ENCODE measurements at places on chromosomes 13 and 19. TPM values are rescaled to one million over a fixed set of nuclear protein-coding genes. Genes with fewer than 3 reads are reported as not detected.
A peak's percentile ranks its signal among the peaks of the same experiment; 100 is the strongest.

Gene DAND5
- 0.20 TPM for total RNA-seq

Gene MCF2L
- 33.3 TPM for total RNA-seq

DNA sequence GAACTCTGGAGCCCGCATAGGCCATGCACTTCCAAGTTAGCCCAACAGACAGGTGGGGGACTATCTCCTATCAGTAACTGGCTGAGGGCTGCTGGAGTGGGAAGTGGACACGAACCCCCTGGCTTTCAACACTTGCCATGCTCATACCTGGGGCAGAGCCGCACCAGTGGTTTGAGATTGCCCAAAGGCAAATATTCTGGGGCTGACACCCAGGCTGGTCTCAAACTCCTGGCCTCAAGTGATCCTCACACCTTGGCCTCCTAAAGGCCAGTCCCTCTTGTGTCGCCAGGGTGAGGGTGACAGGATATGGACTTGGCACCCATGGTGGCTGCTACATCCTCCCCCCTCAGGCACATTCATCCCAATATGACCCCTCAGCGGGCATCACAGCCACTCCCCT, 13.1 kb downstream of the NFKBID start:
- DNase-seq: no peak

DNA sequence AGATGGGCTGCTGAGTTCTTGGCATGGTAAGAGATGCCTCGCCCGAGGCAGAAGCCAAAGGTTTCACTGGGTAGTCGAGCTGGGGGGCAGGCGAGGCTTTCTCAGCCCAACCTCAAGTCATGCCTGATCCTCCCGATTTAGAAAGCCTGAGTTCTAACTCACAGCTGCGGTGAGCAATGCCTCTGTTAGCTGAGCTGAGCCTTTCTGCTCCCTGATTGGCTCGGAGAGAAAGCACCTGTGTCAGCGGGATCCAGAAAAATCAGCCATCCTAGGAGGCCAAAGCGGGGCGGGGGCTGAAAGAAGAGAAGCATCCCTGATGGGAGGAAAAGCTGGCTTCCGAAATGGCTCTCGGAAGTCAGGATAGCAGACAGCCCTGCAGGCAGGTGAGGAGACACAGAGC, 44.7 kb downstream of the CACNA1A start:
- no peak for DNase-seq

DNA sequence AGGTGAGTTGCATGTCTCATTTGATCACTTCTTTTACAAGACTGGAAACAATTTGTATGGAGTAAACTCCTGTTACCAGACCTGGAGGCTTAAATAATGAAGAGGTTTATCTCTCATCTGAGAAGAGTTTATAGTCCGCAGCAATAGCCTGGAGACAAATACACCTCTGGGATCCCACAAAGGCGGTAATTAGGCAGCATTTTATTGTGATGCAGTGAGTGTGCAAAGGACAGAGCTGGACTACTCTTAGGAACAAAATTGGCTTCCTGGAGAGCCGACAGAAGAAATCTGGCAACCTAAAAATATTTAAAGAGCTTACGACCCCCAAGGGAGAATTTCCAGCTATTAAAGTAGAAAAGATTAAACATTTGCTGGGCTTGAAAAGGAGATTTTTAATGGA, 11.8 kb upstream of the KATNAL1 start:
- DNase-seq: no peak

- no peak for DNase-seq
These were observed 120.5 kb downstream of the SLC7A1 start for GRCh38 chr13:29474991-29475390.

- no peak for DNase-seq
These were observed 915.3 kb downstream of the UQCRFS1 start for GRCh38 chr19:28297586-28298157.

DNA sequence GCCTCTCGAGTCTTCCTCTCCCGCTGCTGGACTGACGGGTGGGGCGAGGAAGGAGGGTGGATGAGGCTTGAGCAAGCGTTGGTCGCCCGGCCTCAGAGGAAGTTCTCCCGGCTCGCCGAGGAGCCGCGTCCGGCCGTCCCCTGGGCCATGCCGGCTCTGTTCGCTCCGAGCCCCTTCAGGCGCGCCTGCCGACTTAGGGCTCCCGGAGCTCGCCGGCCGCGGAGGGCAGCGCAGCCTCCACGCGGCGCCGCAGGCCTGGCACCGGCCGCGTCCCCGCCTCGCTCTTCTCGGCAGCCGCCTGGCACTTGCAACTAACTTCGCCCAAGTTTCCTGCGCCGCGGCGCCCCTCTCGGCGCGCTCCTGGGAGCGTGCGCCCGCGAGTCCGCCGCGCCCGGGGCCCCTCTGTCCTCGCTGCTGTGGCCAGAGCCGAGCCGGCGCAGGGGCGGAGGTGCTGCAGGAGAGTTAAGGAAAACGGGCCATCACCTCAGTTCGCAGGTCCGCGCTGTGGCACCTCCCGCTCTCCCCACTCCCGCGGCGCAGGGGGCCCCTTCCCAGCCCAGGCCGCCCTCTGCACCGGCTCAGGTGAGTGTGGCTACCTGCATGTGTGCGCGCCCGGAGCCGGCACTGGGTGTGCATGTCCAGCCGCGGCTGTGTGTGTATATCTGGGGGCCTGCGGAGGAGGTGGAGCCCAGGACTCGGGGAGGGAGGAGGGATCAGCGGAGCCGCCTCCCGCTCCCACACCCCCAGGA, 641 bp upstream of the SOX21 start:
- peak; percentile 78 for DNase-seq

DNA sequence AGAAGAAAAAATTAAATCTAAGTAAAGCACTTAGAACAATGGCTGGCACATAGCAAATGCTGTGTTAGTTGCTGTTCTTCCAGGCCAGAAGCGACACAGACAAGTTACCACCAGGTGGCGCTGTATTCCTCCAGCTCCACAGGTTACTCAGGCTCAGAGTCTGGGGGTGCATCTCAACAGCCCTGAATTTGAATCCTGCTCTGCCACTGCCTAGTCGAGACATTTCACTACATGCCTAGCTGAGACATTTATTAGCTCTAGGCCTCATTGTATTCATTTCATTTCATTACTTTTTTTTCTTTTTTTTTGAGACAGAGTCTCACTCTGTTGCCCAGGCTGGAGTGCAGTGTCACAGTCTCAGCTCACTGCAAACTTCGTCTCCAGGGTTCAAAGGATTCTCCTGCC, 16.4 kb upstream of the CYP2B6 start:
- peak; percentile 82 for DNase-seq

- no peak for DNase-seq
These were observed 11.3 kb downstream of the SH3GL1 start for GRCh38 chr19:4389064-4389375.

Gene ANKLE1
- total RNA-seq: 0.95 TPM

- DNase-seq: no peak
These were observed 24.7 kb upstream of the GPR183 start for GRCh38 chr13:99331881-99332293.

DNA sequence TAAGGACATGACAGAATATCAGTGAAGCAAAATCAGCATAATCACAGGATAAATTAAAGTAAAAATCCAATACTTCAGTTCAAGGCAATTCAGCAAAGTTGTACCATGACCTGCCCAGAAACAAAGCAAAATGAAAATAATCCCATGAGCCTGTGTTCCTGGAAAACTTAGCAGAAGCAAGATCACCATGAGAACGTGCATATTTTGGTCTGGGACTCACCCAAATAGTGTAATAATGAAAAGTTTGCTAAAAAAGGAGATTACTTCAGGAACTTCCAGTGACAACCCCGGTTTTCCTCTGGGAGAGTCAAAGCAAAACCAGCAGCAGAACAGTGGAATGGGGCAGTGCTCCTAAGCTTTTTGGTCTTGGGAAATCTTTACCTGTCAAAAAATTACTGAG, 14.9 kb upstream of the RPL21 start:
- DNase-seq: no peak

Gene MBD3L2
- total RNA-seq: not detected

- DNase-seq: no peak
These were observed at the start of gene CD177 for GRCh38 chr19:43353606-43354304. CD177 (plus strand) TSS chr19:43353686; CDS start chr19:43353715, 29 bp downstream.

Gene AKT2
- total RNA-seq: 138 TPM

Gene CDK8
- total RNA-seq: 12.7 TPM

GRCh38 chr19:56347163-56347778, 32.6 kb upstream of the ZSCAN5A start:
- no peak for DNase-seq

GRCh38 chr13:68927387-68928026, 1180.1 kb upstream of the ATXN8OS start:
- peak; percentile 36 for DNase-seq

Gene WDR87
- not detected for total RNA-seq

- DNase-seq: no peak
These were observed 109.7 kb downstream of the PAN3 start for GRCh38 chr13:28248080-28248479.

GRCh38 chr13:64283926-64284325, 2868.3 kb upstream of the PCDH20 start:
- no peak for DNase-seq

DNA sequence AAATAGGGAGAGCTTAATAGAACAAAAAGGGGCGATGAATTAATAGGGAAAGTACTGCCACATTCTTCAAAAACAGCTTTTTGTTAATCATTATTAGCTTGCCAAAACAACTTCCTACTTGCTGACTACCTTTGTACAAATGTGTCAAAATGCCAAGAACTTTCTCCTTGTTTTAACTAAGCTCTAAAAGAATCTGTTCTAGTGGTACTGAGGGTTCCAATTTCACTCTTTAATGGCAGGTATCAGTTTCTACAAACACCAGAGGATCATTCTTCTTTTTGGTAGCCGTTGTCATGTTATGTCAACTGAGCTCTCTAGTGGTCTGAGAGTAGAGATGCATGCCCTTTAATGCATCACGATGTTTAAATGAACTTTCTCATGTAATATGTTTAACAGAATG, 29.4 kb upstream of the FBXL3 start:
- peak; percentile 17 for DNase-seq

Gene SYDE1
- total RNA-seq: 17.0 TPM

GRCh38 chr13:36069881-36070366, 61.3 kb downstream of the DCLK1 start:
- DNase-seq: peak; percentile 85

DNA sequence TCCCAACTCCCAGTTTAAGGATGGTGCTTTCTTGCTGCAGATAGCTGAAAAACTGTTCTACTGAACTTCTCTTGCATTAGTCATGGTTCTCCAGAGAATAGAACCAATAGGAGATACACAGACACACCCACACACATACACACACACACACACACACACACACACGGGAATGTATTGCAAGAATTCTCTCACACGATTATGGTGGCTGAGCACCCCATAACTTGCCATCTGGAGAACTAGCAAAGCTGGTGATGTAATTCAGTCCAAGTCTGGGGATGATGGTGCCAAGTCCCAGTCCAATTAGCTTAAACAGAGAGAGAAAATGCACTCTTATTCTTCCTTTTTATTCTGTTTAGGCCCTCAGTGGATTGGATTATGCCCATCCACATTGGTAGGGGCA, 643.9 kb downstream of the DIAPH3 start:
- no peak for DNase-seq

GRCh38 chr13:34300559-34300958, 482.6 kb downstream of the RFC3 start:
- no peak for DNase-seq

- DNase-seq: peak; percentile 80
These were observed 185.6 kb downstream of the MTUS2 start for GRCh38 chr13:29005763-29006120.

DNA sequence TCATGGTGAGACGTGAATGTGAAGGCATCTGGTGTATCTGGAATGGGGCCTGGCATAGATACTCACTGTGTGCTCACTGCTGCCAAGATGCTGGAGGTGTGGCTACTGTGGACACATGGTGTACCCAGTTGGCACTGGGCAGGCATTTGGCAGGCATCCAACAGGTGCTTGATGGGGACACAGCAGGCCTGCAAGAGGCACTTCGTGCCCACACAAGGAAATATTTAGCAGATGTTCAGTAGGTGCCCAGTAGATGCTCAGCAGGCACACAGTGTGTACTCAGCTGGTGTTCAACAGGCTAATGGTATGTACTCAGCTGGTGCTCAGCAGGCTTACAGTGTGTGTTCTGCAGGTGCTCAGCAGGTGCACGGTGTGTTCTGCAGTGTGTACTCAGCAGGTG, 14.2 kb downstream of the CRTC1 start:
- DNase-seq: no peak

GRCh38 chr19:16944626-16945363, 56.0 kb downstream of the F2RL3 start:
- DNase-seq: no peak

DNA sequence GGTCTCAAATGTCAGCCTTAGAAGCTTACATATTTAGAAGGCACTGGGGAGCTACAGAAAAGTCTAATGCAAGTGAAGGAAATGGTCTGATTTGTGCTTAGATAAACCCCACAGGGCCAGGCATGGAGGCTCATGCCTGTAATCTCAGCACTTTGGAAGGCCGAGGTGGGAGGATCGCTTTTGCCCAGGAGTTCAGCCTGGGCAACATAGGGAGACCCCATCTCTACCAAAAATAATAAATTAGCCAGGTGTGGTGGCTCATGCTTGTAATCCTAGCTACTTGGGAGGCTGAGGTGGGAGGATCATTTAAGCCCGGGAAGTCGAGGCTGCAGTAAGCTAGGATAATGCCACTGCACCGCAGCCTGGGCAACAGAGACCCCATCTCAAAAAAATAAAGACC, 2.7 kb upstream of the DLL3 start:
- no peak for DNase-seq

DNA sequence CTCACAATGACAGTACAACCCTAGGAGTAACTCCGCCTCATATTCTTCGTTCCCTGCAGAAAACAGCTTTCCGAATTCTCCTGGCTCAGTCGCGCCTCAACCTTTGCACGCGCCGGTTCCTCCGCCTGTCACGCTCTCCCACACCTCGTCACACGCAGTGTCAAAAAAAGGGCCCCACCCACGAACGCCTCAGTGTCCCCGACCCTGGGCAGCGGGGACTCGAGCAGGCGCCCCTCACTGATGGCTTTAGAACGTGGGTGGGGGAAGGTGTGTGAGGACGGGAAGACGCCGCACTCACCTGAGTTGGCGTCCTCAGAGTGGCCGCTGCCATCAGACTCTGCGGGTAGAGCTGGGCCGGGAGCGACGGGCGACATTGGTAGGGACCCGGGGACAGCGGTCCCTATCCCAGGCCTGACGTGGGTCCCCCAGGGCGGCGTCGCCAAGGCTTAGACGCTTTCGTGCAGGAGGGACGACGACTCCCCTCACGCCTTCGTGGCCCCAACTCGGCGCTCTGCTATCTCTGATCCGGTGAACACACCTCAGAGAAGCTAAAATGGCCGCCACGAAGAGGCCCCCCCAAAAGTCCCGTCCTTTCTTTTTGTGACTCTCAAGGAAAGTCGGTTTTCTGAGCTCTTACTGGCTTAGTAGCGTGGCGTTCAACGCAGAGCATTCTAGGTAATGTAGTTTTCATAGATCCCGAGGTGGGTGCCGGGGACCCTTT, at the start of gene ZNF154:
ZNF154 (minus strand) TSS at position 564 of the 721 bp plus-strand sequence; CDS start at position 331, 233 bp downstream.
- peak; percentile 89 for DNase-seq

GRCh38 chr13:28705461-28706083, 13.2 kb downstream of the SLC46A3 start:
- peak; percentile 70 for DNase-seq

Gene ZNF723
- not detected for total RNA-seq

GRCh38 chr13:90534617-90535370, 812.7 kb upstream of the MIR17HG start:
- no peak for DNase-seq
